ENCODE measurements at places on chromosomes 11 and 22.

DNA sequence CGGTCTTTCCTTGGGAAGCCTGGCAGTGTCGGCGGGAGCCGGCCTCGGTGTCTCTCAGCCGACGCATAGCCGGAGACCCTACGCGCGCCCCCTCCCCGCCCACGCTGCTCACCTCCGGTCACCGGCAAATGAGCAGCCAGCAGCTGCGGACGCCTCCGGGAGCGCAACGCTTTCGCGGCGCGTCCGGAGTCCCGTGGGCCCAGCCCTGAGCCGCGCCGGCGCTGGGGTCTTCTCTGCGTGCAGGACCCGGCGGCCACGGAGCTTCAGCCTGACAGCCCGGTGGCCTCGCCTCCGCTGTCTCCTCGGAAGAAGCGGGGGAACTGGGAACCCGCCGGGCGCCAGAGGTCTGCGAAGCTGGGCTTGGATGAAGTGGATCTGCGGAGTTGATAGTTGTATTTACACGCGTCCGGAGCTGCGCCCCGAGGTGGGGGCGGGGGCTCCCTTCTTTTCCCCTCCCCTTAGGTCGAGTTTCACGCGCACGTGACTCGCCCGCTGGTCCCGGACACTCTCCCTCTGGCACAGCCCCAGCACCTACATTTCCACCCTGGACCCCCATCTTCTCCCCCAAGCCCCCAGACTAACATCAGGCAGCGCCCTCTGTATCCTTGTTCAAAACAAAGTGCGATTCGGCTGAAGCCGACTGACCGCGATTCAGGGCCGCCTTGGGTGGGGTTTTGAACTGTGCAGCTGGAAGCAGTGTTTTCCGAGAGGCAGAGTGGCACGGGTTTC is at the start of gene SLC43A1:
Gene SLC43A1 (minus strand): TSS at position 371 of the 729 bp plus-strand sequence. CDS start 1,591 bp downstream, outside the sequence.
- no peak for DNase-seq

GRCh38 chr11:665062-665703 is 28.1 kb downstream of the DRD4 start:
- no peak for DNase-seq

GRCh38 chr11:121367844-121368225 is 75.3 kb downstream of the SC5D start:
- DNase-seq = no peak

DNA sequence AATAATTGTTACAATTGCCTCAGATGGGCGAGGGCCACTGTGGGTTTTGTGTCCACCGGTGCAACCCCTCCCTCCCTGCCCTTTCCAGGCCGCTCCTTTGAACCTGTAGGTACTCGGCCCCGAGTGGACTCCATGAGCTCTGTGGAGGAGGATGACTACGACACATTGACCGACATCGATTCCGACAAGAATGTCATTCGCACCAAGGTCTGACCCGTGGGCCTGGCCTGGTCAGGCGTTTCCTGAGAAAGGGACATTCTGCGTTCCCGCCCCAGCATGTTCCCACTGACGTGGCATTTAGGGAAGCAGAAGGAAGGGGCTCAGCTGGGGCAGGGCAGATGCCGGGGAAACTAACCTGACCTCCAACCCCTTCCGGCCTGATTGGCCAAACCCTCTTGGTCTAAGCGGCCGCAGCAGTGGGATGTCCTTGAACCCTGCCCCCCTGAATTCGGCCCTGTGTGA is 10.1 kb downstream of the SIDT2 start:
- DNase-seq = no peak

DNA sequence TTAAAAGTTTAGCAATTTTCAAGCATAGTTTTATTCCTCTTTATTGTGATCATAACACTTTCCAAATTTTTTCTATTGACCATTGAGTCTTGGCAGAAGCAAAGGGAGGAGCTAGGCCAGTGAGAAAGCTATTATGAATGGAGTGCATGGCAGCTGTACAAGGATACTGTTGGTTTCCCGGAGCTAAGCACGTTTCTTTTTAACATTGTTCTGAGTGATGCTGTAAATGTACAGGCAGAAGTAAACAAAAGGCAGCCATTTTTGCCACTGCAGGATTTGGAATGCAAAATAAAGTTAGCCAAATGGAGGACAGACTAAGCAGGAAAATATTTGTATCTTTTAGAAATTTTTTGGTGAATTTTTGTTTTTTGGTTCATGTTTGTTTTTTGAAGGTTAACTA is 16.2 kb downstream of the CBL start:
- no peak for DNase-seq

GRCh38 chr11:95283650-95284049 is 52.6 kb upstream of the SESN3 start:
- DNase-seq = no peak

- no peak for DNase-seq
These were observed 459.9 kb upstream of the CADM1 start for GRCh38 chr11:115964091-115964490.

GRCh38 chr11:115215694-115216617 is 288.3 kb downstream of the CADM1 start:
- no peak for DNase-seq

DNA sequence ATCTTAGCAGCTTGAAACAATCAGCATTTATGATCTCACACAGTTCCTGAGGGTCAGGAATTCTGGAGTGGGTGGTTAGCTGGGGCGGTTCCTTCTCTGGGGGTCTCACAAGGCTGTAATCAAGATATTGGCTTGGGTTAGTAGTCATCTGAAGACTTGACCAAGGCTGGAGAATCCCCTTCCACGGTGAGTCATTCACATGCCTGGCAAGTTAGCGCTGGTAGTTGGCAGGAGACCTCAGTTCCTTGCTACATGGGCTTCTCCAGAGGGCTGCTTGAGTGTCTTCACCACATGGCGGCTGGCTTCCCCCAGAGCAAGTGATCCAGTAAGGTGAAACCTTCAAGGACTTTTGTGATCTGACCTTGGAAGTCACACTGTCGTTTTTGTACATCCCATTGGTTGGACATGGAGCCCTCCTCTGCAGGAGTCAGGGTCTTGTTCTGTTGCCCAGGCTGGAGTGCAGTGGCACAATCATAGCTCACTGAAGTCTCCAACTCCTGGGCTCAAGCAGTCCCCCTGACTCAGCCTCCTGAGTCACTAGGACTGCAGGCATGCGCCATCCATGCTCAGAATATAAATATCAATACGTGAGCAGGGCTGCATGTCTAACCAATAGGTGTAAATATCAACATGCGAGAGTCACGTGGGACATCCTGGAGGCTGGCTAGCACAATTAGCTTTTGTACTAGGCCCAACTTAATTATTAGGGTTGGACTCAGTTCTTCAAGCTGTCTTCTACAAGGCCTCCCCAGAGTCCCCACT is 7.2 kb upstream of the NIPSNAP1 start:
- DNase-seq = no peak

DNA sequence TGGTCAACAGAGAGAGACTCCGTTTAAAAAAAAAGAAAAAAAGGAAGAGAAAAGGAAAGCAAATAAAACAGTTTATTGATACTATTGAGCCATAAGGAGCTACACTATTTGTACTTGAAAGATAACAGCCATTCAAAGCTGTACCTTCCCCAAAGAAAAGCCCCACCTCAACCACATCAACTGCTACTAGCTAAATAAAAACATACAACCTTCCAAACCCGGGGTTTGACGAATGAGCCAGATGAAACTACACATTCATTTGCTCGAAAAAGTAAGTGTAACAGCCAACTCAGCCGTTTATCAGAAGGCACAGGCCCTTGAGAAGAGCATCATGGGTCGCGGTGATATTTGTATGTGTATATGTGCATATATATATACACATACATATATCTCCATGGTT is 78.4 kb downstream of the SIK3 start:
- no peak for DNase-seq

DNA sequence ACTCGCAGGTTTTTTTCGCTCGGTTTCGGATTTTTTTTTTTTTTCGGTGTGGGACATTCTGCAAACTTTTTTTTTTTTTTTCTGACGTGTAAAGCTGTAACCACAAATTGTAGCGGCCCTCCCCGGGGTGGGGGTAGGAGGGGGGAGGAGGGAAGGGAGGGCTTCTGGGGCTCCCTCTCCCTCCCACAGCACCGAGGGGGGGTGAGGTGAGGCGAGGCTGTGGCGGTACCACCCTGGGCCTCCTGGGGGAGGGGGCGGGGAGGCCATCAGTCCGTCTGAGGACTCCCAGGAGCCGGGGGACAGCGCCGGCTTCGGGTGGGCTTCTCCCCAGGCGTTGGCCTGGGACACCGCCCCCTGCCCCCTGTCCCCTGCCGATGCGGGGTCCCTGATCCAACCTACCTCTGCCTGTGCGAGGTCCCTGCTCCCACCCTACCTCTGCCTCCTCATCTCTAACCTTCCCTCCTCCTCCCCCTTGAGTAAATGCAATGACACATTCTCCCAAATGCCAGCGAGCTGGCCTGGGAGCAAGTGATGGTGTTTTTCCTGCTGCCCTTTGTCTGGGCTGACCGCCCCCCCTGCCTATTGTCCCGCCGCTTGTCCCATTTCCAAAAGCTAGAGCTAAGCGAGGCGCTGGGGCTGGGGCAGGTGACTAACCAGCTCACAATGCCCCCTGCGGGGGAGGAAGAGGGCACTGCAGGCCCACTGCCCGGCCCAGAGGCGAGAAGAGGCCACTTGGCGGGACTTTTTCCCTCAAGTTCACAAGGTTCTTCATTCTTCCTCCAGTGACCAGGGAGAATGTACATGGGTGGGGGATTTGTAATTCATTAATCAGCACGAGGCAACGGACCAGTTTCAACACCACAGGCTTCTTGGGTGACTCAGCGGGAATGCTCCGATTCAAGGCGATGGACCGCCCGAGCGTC is 511 bp upstream of the CLCF1 start:
- DNase-seq = no peak

GRCh38 chr22:27194096-27194748 is 536.8 kb downstream of the MIAT start:
- no peak for DNase-seq

DNA sequence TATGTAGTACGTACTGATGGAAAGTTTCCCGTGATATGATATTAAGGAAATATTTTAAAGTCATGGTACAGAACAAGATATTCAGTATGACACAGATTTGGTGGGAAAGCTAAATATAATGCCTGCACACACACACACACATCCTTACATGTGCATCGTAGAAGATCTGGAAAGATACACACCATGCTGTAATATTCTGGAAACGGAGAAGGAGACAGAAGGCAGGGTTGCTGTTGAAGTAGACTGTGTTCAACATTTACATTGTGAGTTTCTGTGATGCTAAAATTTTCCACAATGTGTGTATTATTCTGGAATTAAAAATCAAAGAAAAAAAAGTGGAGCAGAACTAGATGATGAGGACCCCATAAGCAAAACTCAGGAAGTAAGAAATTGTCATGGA is 118.0 kb downstream of the RRAS2 start:
- DNase-seq = no peak

DNA sequence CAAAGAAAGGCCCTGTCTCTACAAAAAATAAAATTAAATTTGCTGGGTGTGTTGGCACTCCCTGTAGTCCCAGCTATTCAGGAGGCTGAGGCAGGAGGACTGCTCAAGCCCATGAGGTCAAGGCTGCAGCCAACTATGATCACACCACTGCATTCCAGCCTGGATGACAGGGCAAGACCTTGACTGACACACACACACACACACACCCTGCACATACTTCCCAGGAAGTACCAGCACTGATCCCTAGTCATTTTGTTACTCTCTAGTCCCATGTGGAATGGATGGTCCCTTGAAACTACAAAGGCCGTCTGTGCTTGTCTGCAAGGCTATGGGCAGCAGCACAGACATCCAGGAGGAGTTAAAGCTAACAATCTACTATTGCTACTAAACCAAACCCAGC is 59.7 kb upstream of the CYP2D6 start:
- DNase-seq = no peak

- no peak for DNase-seq
These were observed 80.8 kb downstream of the PIWIL4 start for GRCh38 chr11:94647926-94648325.

Measured in cortex of kidney (tissue), 1 donor.